Brain microvascular endothelial cell (primary cell): ENCODE measurements at places on chromosomes 13 and 19.

- DNase-seq: no peak
These were observed 123.0 kb downstream of the KDM4B start for GRCh38 chr19:5091684-5092480.

GRCh38 chr13:71939186-71939585 lies 72.2 kb upstream of the DACH1 start:
- DNase-seq: no peak

- no peak for DNase-seq
These were observed 1.3 kb downstream of the NAT14 start for GRCh38 chr19:55486043-55486970.

DNA sequence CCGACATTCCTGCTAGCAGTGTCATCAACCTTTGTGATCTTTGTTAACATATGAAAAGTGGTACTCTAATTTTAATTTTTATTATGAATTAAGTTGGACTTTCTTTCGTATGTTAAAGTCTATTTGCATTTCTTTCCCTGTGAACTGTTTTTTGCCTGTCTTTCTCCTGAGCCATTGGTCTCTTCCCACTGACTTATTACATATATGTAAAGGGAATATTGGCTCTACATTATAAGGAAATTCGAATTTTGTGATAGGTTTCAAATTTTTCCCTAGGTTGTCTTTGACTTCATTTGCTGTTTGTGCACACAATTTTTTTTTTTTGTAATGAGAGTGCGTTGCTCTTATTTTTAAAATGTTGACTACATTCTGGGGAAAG lies 442 bp upstream of the CDC16 start:
- DNase-seq: no peak

DNA sequence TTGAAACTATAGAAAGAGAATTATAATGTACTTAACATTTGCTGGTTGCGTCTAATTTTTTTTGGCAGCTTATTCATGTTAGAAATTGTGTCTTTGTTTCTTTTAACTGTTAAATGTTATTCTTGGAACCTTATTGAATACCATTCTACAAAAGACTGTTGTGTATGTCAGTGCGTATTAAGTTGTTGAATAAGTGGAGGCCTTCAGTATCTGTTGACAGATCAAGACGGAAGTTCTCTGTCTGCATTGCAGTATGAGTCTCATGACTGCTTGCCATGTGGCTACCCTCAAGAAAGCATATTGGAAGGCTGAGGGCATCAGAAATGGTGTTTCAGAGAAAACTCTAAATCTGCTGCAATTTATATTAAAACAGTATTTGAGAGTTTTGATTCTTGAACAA lies 8.5 kb downstream of the UBA2 start:
- DNase-seq: peak; percentile 72

DNA sequence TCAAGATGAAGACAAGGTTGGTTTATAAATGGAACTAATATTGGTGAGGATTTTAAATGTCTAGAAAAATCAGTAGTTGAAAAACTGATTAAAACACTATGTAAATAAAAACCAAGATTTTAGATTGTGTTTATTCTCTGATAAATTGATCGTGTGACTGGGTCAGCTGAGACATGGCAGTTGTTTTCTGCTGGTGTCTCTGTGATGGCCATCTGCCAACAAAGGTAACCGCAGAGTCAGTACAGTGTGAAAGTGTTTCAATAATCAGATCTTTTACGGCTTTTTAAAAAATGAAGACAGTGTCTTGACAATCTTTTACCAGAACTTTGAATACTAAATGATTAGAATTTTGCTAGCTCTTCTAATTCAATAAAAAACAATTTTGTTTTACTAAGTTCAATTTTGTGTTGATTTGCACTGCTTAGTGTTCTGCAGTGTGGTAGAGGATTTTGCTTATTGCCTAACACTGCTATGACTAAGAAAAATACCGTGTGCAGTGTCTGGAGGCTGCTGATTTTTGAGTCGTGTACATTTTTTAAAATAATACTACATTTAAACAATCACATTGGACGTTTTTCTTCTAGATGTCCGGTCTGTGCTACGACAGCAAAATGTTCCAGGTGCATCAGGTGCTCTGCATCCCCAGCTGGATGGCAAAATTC lies 32.7 kb upstream of the GPR183 start:
- DNase-seq: no peak

DNA sequence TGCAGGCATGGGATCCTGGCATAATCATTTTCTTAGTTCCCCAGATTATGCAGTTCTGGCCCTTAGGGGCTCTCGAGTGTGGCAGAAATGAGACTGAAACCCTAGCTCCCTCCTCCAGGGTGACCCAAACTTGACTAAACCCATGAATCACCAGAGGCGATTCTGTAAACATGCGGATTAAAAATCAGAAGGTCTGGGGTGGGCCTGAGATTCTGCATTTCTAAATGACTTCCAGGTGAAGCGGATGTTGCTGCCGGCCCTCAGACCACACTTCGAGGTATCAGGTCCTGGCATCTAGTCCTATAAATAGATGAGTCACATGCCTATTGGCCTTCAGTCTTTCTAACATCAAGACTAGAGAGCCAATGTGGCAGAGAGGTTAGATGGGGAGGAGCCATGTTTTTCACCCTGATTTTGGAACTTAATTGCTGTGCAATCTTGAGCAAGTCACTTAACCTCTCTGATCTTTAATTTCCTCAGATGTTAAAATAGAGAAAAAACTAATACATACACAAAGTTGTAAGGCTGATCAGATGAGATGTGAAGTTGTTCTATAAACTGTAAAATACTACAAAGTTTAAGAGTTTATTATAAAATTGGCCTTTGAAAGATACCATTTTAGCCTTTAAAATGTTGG lies 431.2 kb downstream of the FOXO1 start:
- no peak for DNase-seq

DNA sequence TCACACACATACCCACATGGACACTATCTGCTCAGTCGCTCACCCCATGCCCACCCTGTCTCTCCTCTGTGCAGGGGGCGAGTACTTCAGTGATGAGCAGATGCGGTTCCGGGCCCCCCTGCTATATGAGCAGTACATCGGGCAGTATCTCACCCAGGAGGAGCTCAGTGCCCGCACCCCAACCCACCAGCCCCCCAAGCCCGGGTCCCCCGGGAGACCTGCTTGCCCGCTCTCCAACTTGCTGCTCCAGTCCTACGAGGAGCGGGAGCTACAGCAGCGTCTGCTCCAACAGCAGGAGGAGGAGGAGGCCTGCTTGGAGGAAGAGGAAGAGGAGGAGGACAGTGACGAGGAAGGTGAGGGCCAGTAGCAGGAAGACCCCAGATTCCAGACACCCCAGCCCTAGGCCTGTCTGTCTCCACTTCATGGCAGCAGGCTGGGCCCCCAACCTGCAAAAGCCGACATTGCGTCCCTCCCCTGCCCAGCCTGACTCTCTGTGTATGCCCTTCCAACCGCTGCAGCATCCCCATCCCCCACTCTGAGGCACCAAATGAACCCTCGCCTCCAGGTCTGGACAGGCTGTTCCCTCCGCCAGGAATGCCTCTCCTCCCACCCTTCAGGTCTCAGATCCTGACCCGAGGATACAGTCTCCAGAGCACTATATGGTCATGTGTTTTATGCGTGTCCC lies 9.7 kb downstream of the CCDC97 start:
- no peak for DNase-seq

DNA sequence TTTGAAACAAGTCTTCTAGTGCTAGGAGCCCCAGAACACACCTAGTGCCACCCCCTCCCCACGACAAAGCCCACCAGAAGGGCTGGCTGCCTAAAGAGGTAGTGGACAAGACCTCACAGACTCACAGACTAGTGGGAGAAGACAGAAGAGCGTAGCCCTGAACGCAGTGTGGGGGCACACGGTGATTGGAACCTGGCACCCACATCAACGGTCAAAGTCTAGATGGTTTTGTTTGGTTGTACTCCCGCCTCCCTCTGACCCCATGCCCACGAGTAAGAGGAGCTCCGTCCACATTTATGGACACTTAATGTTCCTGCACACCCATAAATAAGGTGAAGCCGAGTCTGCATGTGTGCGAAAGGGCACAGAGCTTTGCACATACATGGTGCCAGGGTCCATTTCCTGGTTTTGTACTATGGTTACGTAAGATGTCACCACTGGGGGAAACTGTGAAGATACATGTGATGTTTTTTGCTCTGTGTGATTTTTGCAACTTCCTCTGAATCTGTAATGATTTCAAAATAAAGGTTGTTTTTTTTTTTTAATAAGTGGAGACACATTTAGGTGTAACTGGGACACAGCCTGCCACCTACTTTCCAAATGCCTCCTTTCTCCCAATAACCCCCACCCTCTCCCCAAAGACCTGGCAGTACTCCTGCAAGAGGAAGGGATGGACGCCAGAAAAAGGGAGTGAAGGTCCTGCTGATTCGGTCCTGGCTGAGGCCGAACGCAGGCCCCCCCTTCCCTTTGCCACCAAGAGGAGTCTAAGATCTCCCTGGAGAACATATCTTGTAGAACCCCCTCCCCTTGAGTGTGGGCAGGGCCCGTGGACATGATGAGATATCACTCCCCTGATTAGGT lies 72.8 kb downstream of the GNG7 start:
- no peak for DNase-seq

GRCh38 chr13:22648320-22648801 lies 532.4 kb upstream of the SGCG start:
- DNase-seq: no peak

GRCh38 chr19:15251749-15252397 lies 19.6 kb upstream of the EPHX3 start:
- DNase-seq: peak; percentile 92

- no peak for DNase-seq
These were observed 4.2 kb downstream of the FFAR3 start for GRCh38 chr19:35362261-35363000.

- DNase-seq: no peak
These were observed 2.2 kb upstream of the PLK5 start for GRCh38 chr19:1521636-1522035.

- no peak for DNase-seq
These were observed 12.3 kb downstream of the FAM187B start for GRCh38 chr19:35216016-35216832.

GRCh38 chr19:18736415-18737336 lies 53.2 kb downstream of the CRTC1 start:
- DNase-seq: no peak

GRCh38 chr13:99282264-99283231 lies 24.4 kb upstream of the GPR18 start:
- no peak for DNase-seq

DNA sequence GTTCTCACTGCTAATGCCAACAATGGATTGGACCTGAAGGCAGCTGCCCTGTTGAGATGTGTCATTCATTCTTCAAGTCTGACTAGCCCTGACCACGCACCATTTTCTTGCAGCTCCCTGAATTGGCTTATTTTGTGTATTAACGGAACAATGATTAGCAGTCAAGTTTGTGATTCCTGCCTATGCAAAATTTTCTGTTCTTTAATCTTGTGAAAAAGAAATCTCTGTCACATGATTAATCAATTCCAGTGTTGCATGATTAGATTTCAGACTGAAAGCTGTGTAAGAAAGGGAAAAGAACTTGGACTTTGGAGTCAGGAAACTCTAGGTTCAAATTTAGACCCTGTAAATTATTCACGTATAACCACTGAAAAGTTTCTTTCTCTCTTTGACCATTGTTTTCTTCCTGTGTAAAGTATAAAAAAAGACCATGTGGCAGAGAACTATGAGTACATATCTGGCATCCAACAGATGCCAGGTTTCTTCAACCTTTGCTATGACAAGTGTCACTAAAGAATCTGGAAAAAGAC lies 64.5 kb upstream of the SLC10A2 start:
- DNase-seq: no peak

DNA sequence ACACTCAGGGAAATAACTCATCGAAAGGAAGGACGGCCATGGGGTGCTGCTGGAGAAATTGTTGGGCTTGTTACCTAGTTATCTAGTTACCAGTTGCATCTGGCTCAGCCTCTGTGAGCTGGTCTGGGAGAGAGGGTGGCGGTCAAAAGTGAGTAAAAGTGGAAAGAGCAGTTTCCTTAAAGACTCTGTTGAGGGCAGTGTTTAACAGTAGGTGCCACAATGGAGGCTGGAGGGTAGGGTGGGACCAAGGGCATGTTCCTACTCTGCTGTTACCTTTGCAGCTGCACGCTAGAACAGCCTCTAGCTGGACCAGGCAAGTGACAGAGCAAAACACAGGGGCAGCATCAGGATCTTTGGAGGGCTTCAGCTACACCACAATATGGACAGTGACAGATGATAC lies 228.8 kb upstream of the STARD13 start:
- DNase-seq: no peak

- no peak for DNase-seq
These were observed 15.2 kb upstream of the IZUMO2 start for GRCh38 chr19:50178320-50178719.

DNA sequence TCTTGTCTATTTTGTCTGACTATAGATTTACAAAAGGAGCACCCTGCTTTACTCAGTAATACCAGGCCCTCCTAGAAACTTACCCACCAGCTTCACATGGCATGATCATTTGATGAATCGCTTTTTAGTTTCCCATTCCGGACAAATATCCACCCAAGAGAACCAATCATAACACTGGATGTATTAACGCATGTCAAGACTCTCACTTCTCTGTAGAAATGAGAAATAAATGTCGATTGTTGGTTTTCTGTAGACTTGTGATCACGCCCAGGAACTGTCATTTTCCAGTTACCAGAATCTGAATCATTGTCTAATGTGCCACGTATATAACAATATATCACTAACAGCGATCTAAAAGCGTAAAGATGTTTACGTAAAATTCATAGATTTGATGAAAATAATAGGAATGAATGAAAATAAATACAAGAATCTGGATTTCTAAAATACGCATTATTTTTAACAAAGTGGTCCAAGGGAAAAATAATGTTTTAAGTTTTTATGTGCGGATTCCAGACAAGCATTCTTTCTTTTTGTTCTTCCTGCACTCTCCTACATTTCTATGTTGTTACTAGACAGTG lies 14.0 kb downstream of the CDX2 start:
- DNase-seq: no peak

GRCh38 chr13:91097269-91097668 lies 250.2 kb upstream of the MIR17HG start:
- no peak for DNase-seq

GRCh38 chr19:10823690-10824089 lies 12.3 kb downstream of the TMED1 start:
- DNase-seq: no peak

DNA sequence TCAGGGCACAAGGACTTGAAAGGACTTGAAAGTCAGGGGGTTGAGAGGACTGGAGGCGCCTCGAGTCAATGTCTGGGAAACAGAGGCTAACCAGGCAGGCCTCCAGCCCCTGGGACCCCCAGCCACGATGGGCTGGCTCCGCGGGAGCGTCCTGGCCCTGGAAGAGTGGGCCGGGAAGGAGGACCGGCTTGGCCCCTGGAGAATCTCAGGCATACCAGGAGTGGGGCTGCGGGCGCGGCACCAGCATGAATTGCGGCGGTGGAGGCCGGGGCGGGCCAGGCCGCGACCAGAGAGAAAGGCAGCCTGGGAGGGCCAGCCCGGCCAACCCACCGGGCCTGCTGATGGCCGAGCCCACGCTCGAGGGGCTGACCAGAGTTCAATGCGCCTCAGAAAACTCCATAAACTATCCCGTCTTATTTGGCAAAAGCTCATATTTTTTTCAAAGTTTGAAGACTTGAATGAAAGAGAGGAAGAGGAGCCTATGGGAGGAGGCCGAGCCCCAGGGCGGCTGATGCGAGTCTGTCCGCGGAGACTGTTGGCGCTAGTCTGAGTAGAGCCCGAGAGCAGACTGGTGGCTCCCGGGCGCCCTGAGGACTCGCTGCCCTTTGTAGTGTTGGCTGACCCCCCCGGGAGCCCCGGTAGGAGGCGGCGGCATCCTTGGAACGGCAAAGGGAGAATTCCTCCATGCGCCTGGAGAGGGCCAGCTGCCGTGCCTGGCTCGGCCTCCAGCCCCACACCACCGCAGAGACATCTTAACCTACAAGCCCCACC lies 68.0 kb downstream of the MLLT1 start:
- no peak for DNase-seq

- no peak for DNase-seq
These were observed 170.0 kb downstream of the LMO7 start for GRCh38 chr13:75806117-75806516.
